Naive thymus-derived CD4-positive, alpha-beta T cell (primary cell): ENCODE measurements at places on chromosomes 16 and 17. TPM values are rescaled to one million over a fixed set of nuclear protein-coding genes. Genes with fewer than 3 reads are reported as not detected.

Gene DECR2
- 11.6 TPM for total RNA-seq

- DNase-seq: no peak
- H3K4me1 ChIP-seq: no peaks in the 10 kb centered on the region
- no peaks in the 10 kb centered on the region for H3K27me3 ChIP-seq
These were observed 11.8 kb downstream of the DLX4 start for GRCh38 chr17:49980703-49981197.

Gene KRT31
- not detected for total RNA-seq

GRCh38 chr16:20001856-20002707 lies 71.6 kb downstream of the GPR139 start:
- no peak overlapping the region for H3K27ac ChIP-seq
- no peaks in the 10 kb centered on the region for H3K4me1 ChIP-seq
- H3K36me3 ChIP-seq: no peaks in the 10 kb centered on the region
- DNase-seq: no peak
- no peak overlapping the region for H3K4me3 ChIP-seq
- no peaks in the 10 kb centered on the region for H3K27me3 ChIP-seq

GRCh38 chr17:57888311-57889216 lies 38.7 kb upstream of the MRPS23 start:
- no peak overlapping the region for H3K27ac ChIP-seq
- no peaks in the 10 kb centered on the region for H3K36me3 ChIP-seq
- no peak for DNase-seq

DNA sequence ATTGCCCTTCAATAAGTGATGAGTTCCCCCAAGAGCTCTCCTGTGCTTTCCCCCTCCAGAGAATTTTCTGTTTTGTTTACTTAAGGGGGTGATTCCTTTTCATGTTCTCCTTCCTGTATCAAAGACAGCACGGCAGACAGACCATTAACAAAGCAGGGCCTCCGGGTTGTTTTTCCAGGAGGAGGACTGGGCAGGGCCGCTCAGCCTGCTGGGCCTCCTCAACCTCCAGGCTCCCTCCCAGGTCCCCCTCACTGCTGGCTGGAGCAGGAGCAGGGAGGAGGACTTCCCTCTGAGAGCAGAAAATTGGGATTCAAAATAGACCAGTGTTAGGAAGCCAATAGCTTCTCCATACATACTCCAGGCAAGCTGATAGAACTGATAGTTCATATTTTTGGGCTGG lies 20.4 kb downstream of the SDK2 start:
- H3K4me3 ChIP-seq: no peak overlapping the region
- H3K27ac ChIP-seq: no peak overlapping the region
- H3K4me1 ChIP-seq: no peaks in the 10 kb centered on the region
- no peaks in the 10 kb centered on the region for H3K27me3 ChIP-seq
- DNase-seq: no peak

- H3K36me3 ChIP-seq: no peaks in the 10 kb centered on the region
- DNase-seq: no peak
- H3K27me3 ChIP-seq: no peaks in the 10 kb centered on the region
- H3K4me3 ChIP-seq: no peak overlapping the region
These were observed 44.2 kb downstream of the PEMT start for GRCh38 chr17:17547210-17547764.

DNA sequence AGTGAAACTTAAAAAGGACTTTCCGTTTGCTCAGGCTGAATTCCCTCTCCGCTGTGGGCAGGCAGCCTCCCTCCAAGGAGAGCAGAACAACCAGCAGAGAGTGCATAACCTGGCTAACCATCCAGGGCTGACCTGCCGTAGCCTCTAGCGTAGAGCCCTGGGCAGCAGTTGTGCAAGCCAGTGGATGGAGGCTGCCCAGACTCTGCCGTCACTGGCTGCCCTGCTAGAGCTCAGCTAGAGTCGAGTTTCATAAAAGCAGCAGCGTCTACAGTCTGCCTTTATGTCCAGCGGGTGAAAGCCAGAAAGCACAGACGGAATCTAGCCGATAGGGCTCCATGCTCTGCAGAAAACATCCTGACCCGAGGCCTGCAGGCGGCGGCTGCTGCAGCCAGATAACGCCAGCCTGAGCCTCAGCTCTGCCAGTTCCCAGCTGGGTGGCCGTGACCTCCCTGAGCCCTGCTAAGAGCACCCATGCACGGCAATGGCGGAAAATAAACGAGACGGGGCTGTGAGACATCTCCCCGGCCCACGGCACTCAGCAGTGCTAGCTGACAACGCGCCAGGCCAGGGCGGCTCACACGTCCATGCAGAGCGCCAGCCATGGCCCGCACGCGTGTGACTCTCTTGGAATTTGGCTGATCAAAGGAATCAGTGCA lies 231.3 kb downstream of the ENGASE start:
- H3K4me3 ChIP-seq: no peak overlapping the region
- no peak overlapping the region for H3K27ac ChIP-seq
- H3K36me3 ChIP-seq: no peaks in the 10 kb centered on the region

DNA sequence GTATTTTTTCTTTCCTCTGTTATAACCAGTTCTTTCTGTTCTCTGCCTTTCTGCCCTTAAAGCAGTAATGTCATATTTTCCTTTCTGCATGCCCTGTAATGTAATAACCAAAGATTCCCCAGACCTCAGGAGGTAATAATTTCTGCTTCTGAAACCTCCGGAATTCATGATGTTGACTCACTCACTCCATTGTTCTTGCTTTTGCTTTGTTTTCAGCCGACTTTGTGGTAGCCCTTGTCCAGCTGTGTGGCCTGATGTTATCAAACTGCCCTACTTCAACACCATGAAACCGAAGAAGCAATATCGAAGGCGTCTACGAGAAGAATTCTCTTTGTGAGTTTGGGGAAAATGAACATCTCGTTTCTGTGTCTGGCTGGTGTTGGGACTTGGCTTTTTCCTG lies 55.9 kb downstream of the CDK12 start:
- peaks cover 93% of the 10 kb centered on the region for H3K36me3 ChIP-seq
- H3K27me3 ChIP-seq: no peaks in the 10 kb centered on the region
- no peak overlapping the region for H3K4me3 ChIP-seq
- no peaks in the 10 kb centered on the region for H3K4me1 ChIP-seq

Gene MRPS23
- total RNA-seq: 14.0 TPM

DNA sequence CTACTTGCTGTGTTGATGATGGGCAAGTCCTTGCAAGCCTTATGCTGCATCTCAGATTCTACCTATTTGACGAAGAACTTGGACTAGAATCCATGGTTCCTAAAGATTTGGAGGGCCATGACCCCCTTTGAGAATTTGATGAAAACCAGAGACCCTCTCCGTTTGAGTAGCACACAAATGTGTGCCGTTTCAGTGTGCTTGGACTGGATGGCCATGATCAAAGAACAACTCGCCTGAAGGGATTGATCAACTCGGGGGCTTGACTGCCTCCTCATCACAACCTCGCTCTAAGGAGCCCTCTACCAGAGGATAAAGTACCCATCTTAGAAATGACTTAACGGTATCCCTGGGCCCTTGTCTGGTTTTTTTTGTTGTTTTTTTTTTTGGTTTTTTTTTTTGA lies 2.8 kb upstream of the ANKFY1 start:
- H3K27me3 ChIP-seq: no peaks in the 10 kb centered on the region
- no peak for DNase-seq
- no peak overlapping the region for H3K4me3 ChIP-seq

DNA sequence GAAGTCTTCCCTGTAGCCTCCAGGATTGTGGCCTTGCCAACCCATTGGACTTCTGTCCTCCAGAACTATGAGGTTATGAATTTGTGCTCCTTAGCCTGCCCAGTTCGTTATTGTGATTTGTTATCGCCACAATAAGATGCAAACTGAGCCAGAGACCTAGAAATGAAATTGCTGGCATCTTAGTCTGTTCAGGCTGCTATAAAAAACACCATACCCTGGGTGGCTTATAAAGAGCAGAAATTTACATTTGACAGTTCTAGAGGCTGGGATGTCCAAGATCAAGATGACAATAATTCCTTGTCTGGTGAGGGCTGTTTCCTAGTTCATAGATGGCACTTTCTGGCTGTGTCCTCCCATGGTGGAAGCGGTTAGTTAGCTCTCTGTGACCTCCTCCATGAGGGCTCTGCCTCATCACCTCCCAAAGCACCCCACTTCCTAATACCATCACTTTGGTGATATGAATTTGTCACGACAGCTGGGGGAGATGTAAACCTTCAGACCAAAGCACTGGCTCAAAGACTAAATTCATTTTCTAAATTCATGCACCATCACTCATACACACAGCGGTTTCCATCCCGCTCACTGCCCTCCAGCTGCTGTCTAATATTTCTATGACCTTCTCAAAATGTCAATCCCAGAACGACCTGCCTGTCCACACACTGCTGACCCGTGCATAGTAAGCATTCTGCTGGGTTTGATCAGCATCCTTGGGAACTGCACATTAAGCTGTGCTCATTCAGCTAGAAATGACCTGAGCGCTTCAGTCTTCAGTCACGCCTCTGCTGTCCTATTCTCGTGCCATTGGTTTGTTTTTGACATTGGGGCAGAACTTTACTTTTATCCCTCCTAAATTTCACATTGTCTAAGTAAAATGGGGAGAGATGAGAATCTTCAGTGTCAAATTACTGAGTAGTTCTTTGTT lies 36.6 kb downstream of the GINS3 start:
- no peak overlapping the region for H3K27ac ChIP-seq
- H3K4me1 ChIP-seq: peaks cover 6% of the 10 kb centered on the region
- no peak for DNase-seq
- no peak overlapping the region for H3K4me3 ChIP-seq

Gene LITAFD
- not detected for total RNA-seq

Gene TBC1D3I
- 0.59 and 0.73 TPM in 2 replicates for total RNA-seq

Gene PLA2G10
- total RNA-seq: not detected

DNA sequence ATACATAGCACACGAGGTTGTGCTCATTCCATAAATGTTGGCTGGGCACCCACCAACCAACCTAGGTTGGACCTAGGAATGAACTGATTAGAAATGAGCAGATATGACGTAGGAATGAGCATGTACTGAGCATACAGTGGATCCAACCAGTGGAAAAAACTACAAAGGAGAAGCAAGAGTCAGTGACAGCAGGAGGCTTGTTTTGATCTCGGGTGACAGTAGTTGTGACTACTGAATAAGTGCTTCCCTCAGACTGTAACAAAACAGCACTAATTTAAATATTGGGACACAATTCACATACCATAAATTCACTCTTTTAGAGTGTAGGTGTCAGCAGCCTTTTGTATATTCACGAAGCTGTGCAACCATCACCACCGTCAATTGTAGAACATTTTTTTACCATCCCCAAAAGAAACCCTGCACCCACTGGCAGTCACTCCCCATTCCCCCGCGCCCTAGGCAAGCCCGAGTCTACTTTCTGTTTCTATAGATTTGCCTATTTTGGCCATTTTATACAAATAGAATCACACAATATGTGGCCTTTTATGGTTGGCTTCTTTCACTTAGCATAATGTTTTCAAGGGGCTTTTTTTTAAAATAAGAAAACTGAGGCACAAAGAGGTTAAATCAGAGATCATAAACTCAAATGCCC lies 7.0 kb downstream of the VAC14 start:
- H3K27ac ChIP-seq: no peak overlapping the region
- H3K4me1 ChIP-seq: no peaks in the 10 kb centered on the region
- no peaks in the 10 kb centered on the region for H3K36me3 ChIP-seq
- no peak for DNase-seq

Gene KRT12
- total RNA-seq: not detected

DNA sequence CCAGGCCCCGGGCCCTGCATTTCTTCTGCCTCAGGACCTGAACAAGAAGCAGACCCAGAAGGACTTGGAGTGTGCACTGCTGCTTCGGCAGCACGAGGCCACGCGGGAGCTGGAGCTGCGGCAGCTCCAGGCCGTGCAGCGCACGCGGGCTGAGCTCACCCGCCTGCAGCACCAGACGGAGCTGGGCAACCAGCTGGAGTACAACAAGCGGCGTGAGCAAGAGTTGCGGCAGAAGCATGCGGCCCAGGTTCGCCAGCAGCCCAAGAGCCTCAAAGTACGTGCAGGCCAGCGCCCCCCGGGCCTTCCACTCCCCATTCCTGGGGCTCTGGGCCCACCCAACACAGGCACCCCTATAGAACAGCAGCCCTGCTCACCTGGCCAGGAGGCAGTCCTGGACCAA lies 9.2 kb downstream of the HIRIP3 start:
- H3K27ac ChIP-seq: no peak overlapping the region
- no peaks in the 10 kb centered on the region for H3K27me3 ChIP-seq
- peaks cover 98% of the 10 kb centered on the region for H3K36me3 ChIP-seq
- no peaks in the 10 kb centered on the region for H3K4me1 ChIP-seq

Gene DLG4
- total RNA-seq: 21.3 TPM

Gene NUDT21
- 107 TPM for total RNA-seq

DNA sequence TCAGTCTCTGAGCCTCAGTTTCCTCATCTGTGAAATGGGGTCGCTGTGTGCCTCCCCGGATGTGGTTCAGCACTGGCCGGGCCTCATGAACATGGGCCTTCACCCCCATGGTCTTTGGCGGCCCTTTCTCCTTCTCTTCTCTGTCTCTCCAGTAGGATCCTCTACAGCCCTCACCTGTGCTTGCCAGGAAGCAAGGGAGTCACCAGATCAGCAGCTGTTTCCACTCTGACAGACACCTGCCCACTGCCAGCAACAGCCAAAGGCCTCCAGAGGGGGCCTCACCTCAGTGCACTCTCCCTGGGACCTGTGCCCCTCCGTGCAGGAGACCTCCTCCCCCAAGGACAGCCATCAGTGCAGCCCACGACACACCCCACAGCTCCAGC lies 89.4 kb downstream of the C16orf78 start:
- no peaks in the 10 kb centered on the region for H3K36me3 ChIP-seq
- no peaks in the 10 kb centered on the region for H3K27me3 ChIP-seq
- peak overlapping the region; percentile 70 for H3K27ac ChIP-seq
- peak overlapping the region; percentile 15 for H3K4me3 ChIP-seq

DNA sequence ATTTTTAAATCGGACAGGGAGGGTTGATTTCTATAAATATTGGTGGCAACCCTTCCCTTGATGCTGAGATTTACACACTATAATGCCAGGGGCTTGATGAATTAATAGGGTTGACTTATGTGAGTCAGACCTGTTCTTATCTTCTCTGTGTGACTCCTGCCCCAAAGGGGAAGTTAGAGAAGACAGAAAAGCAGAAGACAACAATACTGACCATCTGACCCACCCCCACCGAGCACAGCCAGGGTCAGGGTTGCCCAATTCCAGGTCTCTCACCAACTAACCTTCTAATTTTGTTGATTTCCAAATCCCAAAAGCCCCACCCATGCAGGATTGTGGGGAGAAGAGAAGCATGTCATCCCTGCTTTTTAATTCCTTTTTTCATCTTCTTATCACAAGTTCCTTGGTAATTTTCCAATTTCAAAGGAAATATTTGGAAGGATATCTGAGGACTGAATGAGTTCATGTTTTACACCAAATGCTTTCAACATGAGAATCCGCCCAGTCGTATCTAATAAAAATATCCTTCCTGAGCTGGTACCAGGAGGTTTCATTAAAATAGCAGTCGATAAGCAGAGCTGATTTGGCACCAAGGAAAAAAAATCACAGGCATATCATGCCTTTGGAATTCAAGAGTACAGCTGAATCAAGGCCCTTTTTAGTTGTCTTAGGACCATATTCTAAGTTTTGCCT lies 603.4 kb upstream of the CDH11 start:
- H3K27me3 ChIP-seq: no peaks in the 10 kb centered on the region
- H3K4me1 ChIP-seq: no peaks in the 10 kb centered on the region
- DNase-seq: no peak

DNA sequence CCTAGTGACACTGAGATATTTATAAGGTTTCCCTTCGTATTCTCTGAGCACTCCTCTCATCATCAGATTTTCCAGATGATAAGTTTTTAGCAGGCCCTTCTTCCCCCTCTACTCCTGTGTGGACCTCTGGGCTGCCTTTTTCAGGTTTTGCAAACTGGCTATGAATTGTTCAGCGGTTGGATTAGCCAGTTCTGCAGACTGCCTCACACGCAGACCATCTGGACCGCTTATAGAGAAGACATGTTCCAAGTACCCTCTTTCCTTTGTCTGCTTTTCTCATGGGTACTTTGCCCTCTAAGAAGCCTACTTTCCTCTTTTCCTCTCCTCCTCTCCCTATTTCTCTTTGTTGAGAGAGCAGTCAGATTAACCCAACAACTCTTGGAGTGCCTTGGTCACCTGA lies 111.6 kb downstream of the GRIN2A start:
- no peaks in the 10 kb centered on the region for H3K36me3 ChIP-seq
- no peak for DNase-seq
- H3K27me3 ChIP-seq: no peaks in the 10 kb centered on the region
- no peak overlapping the region for H3K27ac ChIP-seq
